ENCODE measurements at places on chromosomes 3 and 15.

DNA sequence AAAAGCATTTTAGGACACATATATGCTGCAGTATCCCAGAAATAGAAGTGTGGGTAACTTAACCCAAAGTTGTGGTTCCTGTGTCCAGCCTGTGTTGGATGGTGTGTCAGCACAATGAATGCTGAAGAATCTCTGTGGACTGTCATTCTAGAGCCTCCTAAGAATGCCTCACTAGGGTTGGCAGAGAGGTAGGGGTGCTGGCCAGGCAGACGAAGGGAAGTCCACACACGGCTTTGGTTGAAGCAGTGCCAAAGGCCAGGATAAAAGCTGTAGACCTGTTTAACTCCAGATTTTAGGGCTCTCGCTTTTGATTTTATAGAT lies 43.7 kb upstream of the TIPARP start:
- DNase-seq, result no peak

DNA sequence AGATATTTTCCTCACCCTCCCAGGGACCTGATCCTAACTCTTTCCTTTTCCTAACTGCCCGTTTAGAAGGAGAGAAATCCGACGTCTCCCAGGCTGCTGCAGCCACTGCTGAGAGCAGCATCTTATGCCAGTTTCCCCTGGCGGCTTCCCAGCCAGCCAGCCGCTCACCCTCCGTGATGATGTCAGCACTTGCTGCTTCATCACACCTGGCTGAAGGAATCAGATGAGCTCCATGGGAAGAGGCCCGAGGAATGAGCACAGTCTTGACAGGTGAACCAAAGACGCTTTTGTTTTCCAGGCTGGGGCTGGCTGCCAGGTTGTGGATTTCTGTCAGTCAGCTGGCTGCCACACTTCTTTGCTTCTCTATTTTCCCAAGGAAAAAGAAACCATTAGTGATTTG lies 445.1 kb upstream of the RBMS3 start:
- DNase-seq, result no peak

DNA sequence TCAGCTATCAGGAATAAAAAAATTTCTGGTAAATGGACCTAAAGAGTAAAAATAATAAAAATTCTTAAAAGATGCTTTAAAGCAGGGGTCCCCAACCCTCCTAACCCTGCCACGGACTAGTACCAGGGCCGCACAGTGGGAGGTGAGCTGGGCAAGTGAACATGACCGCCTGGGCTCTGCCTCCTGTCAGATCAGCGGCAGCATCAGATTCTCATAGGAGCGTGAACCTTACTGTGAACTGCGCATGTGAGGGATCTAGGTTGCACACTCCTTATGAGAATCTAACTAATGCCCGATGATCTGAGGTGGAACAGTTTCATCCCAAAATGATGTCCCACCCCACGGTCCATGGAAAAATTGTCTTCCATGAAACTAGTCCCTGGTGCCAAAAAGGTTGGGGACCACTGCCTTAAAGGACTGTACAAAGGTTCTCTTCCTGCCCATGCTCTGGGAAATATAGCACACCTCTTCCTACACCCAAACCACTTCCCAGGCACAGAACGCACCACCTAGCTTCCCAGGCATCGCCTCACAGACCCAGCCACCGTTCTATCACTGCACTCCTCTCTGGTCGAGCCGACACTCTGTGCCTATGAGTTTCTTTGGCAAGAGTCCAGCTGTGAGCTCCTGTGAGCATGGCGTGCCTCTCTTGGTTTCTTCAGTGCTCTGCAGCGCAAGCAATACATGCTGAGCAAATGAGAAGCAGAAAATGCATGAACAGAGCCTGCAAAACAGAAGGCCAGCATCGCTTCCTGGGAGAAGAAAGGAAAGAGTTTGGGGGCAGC lies 104.9 kb downstream of the OCA2 start:
- DNase-seq, result no peak

DNA sequence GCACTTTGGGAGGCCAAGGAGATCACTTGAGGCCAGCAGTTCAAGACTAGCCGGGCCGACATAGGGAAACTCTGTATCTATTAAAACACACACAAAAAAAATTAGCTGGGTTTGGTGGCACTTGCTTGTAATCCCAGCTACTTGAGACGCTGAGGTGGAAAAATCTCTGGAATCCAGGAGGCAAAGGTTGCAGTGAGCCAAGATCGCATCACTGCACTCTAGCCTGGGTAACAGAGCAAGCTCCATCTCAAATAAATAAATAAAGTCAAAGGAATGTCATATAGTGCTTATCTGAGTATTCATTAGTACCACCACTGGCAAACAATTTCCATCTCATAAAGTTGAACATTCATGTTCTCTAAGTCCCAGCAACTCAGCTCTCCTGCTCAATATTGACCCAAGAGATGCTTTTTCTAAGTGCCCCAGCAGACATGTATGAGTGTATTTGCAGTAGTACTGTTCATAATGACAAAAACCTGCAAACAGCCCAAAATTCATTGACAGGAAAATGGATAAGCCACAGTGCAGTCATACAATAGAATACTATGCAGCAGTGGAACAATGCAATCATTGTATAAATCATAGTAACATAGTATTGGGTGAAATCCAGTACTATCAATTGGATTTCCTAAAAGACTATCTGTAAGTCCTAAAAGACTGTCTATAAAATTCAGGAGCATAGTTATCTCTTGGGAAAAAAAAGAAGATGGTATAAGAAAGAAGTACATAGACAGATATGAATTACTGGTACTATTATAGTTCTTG lies 751.5 kb upstream of the LMCD1 start:
- DNase-seq, result no peak

DNA sequence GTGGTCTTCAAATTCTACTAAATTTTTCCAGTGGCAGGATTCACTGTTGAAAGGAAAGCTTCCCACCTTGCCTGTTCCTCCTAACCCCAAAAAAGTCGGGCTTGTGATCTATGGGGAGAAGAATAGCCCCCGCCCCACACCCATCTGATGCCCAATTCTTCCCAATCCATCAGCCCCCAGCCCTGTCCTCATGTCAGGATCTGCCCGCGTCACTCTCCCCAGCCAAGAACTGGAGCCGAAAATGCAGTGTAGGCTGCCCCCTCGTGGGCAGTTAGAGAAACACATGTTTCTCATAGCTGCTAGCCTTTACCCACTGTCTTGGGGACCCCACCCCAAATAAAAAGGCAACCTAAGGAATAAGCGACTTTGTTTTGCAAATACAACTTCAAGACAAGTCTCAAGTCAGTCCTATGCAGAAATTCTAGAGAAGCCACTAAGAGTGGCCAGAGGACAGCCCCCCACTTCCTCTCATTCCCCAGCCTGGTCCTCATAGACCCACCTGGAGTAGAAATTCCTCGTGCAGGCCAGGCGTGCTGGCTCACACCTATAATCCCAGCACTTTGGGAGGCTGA lies 13.0 kb upstream of the CSK start:
- DNase-seq, result no peak

- no peak for DNase-seq
These were observed 76.8 kb downstream of the IMPG2 start for GRCh38 chr3:101243285-101244211.
